ENCODE measurements at places on chromosomes 5 and 9.
A peak's percentile ranks its signal among the peaks of the same experiment; 100 is the strongest.

- DNase-seq = no peak
Measured at GRCh38 chr5:84682531-84682930, 297.9 kb upstream of the EDIL3 start.

- DNase-seq = no peak
Measured at GRCh38 chr9:83698976-83699585, 8.7 kb downstream of the UBQLN1 start.

DNA sequence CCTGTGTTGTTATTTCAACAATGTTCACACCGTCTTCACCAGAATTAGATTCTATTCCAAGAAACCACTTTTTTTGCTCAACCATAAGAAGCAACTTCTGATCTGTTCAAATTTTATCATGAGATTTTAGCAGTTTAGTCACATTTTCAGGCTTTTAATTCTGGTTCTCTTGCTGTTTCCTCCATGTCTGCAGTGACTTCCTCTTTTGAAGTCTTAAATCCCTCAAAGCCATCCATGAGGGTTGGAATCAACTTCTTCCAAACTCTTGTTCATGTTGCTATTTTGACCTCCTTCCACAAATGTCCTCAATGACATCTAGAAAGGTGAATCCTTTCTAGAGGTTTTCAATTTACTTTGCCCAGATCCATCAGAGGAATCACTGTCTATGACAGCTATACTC lies 25.7 kb upstream of the ENTREP1 start:
- DNase-seq = no peak

DNA sequence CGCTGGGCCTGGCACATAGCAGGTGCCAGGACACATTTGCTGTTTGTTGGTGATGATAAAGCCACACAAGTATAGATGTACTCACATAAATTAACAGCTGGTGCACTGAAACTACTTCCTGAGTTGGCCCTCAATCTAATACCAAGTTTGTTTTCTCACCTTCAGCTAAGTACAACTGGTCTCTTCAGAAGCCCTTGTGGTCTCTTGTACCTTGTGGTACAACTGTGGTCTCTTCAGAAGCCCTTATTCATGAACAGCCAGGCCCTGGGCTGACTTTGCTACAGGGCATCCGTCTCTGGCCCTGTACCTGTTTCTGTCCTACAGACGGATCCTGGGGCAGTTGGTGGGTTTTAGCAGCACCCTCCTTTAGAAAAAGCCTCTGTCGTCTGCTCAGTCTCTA lies 81.5 kb downstream of the DAB2IP start:
- DNase-seq = no peak

DNA sequence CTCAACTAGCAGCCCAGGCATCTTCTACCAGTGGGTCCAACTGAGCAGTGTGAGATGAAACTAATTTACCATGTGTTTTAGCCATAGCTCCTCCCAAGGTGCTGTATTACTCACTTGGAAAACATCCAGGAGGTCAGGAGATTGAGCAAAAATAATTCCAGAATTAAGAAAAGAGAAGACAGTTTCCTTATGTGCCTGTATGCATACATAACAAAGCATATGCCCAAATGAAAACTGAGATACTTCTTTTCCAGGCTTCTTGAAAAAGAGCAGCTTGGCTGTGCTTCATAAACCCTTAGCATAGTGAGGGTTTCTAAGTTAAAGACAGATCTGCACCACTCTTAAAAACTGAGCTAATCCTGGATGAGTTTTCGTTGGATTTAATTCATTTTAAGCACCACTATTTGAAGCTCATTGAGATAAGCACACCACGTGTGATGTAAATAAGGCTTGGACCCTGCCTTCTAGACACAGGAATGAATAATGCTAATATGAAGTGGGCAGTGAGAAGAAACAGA lies 119.4 kb downstream of the ADAMTS12 start:
- no peak for DNase-seq

DNA sequence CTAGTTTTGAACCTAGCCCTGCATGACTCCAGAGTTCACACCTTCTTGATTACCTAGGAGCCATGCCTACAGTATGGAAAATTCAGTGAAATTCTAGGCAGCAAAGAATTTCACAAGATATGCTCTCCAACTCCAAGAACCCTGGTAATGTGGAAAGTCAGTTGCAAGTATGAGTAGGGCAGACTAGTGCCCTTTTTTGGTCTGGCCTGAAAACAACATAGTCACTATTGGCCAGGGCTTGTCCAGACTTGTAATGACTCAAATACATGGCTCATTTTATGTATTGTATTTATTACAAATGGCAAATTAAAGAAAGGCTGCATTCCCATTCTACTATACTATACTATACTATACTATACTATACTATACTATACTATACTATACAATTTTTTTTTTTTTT lies 160.4 kb downstream of the ESM1 start:
- DNase-seq = no peak

- DNase-seq = no peak
Measured at GRCh38 chr5:2653991-2654390, 97.5 kb downstream of the IRX2 start.

- DNase-seq = no peak
Measured at GRCh38 chr5:163760498-163760897, 255.1 kb downstream of the MAT2B start.

DNA sequence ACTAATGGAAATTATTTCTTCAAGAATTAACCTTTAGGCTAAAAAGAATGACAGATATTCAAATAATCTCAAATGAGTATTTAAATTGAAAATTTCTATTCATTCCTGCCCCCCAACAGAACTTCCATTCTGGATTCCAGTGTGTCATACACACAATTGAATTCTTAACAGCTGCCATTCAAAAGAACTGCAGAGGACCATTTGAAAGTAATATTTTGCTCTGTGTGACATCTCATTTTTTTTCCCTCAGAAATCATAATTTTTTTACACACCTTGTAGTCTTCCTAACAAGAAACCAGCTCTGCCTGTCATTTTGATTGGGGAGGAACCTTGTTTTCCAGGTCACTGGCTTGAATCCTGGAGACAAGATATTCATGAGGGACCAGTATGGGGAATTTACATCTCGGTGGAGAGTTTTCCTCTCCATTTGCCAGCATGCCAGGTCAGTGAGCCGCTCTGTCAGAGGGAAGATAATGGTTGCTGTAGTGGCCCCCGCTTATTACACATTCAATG lies 358.7 kb upstream of the ITGA1 start:
- DNase-seq = no peak

DNA sequence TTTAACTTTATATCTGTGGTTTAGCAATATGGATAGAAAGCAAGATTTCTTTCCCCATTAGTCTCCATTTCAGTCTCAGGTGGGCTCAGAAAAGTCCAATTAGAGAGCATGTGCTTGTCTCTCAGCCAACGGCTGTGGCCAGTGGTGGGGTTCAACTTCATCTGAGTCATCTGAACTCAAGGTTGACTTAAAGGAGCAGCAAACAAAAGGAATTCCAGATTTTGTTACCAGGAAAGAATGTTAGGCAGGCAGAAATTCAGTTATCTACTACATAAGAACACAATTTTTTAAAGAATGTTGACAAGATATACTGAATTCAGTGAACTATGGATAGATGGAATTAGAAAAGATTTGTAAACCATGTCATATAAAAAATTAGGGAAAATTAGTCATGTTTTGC lies 784.1 kb downstream of the MAT2B start:
- DNase-seq = no peak

GRCh38 chr5:133753856-133754255 lies 141.5 kb upstream of the FSTL4 start:
- DNase-seq = no peak

DNA sequence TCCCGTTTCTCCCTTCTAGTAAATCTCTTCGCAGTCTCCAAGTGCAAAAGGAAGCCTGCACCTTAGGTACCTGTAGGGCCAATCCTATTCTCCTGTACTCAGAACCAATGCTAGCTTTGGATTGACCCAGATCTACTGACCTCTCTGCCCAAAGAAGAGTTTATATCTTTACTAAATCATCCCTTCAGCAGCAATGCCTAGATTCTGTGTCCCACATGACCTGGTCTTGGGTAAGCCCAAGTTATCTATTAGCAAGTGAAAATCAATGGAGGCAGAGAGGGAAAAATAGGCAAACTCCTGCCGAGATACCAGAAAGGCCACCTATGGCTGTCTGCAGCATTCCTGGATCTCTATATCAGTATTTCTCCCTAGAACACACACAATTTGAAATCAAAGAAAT lies 60.0 kb downstream of the SUSD1 start:
- no peak for DNase-seq

DNA sequence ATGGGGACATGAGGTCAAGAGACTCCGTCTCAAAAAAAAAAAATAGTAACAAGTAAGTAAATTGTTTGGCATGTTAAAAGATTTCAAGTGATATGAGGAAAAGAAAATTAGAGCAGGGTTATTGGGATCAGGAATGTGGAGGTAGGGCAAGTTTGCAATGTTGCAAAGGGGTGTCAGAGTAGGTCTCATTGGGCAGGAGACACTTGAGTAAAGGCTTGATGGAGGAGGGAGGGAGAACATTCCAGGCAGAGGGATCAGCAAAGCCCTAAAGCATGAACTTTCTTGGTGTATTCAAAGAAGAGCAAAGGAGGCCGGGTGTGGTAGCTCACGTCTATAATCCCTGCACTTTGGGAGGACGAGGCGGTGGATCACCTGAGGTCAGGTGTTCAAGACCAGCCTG lies 87.1 kb upstream of the HAND1 start:
- no peak for DNase-seq

GRCh38 chr5:165630261-165630778 lies 2124.9 kb downstream of the MAT2B start:
- peak; percentile 2 for DNase-seq

- peak; percentile 72 for DNase-seq
Measured at GRCh38 chr5:149646564-149646963, 65.3 kb downstream of the ARHGEF37 start.

DNA sequence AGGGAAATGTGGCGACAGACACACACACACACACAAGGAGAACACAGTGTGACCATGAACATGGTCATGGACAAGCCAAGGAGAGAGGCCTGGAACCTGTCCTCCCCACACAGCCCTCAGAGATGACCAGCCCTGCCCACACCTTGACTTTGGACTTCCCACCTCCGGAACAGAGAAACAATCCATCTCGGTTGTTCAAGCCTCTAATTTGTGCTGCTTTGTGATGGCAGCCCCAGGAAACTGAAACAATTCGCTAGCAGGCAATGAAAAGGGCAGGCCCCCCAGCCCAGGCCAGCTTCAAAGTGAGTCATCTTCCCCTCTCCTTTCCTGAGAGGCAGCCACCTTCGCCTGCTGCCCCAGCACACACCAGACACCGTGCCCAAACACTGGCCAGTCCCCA lies 47.7 kb downstream of the NSUN2 start:
- no peak for DNase-seq

DNA sequence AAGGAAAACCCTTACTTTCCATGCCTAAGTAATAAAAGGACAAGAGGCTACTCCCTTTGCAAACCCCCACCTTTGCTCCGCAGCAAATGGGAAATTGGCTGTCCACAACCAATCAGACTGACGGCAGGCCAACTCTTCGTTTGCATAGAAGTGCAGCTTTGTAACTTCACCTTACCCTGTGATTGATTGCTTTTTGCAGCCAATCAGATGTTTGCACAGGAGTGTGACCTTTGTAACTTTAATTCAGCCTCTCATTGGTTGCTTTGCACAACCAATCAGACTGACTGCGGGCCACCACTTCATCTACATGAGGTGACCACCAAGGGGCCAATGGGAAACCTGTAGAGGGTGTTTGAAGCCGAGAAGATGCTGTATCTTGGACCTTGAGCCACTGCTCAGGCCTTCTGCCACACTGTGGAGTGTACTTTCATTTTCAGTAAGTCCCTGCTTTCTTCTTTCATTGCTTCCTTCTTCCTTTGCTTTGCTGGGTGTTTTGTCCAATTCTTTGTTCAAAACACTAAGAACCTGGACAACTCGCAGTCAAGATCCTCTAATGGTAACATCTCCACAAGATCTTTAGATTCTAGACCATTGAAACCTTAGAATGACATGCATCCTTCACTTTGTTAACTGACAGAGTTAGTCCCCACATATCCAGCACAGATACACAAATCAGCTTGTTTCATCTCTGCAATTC lies 51.3 kb upstream of the FREM1 start:
- no peak for DNase-seq

DNA sequence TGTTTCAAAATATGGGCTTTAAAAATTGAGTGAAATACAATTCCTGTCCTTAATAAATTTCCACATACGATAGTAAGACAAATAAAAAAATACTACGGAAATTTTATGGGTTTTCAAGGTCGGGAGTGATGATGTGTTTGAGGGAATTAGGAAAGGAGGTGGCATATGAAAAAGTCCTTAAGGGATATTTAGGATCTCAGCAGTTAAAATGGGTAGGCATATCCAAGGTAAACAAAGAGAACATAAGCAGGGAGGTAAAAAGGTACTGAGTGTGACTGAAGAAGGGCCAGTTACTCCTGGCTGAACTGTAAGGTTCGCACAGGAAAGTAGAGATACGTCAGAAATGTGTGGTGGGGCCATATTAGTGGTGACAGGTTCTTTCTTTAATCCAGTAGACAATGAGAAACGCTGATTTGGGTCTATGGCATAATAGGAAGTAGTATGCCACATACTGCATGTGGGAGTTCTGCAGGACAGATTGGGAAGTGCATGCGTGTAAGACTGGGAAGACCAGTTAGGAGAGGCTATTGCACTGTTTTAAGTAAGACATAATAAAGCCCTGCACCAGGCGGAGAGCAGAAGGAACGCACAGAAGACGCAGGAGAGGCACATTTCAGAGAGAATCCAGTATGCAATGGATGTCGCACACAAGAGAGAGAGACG lies 937 bp upstream of the HMGCR start:
- no peak for DNase-seq

DNA sequence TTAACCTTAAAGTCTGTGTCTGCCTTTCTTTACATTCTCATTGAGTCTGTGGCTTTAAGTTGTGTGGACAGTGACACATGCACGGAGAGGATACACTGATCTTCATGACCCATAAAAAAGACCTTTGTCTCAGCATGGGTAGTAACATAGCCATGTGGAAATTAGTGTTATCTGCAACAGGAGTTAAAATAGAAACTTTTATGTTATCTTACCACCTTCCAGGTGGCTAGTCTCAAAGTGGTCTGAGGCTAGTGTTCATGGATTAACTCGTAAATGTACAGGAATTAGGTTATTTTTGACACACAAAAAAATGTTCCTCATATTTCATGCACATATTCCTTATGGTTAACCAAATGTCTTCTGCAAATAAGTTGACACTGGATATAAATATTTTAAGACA lies 607.0 kb downstream of the ISL1 start:
- DNase-seq = no peak

- no peak for DNase-seq
Measured at GRCh38 chr5:141440341-141440740, 10.0 kb downstream of the PCDHGA12 start.

GRCh38 chr5:72477644-72478043 lies 29.6 kb downstream of the ZNF366 start:
- no peak for DNase-seq

DNA sequence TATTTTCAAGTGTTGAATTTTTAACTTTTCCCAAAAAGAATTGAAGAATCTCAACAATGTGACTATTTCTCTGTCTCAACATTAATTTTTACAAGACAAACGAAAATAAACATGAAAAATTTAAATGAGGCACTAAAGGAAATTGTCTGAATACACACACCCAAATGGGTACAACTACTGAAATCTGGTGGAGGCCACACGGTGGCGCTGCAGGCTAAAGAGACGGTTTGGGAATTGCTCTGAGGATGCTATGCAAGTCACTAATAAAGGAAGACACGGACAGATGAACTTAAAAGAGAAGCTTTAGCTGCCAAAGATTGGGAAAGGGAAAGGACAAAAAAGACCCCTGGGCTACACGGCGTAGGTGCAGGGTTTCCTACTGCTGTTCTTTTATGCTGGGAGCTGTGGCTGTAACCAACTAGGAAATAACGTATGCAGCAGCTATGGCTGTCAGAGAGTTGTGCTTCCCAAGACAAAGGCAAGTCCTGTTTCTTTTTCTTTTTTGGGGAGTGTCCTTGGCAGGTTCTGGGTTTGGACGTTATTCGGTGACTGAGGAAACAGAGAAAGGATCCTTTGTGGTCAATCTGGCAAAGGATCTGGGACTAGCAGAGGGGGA lies at the start of gene PCDHB10:
PCDHB10 (plus strand) TSS at position 244 of the 616 bp plus-strand sequence; CDS start at position 444, 200 bp downstream.
- no peak for DNase-seq

Data from NCI-H1105 (cell line).